Activated B cell treated with CpG ODN at 0.5 μM for 24 hours (primary cell): ENCODE measurements at places on chromosomes 6 and 20.

DNA sequence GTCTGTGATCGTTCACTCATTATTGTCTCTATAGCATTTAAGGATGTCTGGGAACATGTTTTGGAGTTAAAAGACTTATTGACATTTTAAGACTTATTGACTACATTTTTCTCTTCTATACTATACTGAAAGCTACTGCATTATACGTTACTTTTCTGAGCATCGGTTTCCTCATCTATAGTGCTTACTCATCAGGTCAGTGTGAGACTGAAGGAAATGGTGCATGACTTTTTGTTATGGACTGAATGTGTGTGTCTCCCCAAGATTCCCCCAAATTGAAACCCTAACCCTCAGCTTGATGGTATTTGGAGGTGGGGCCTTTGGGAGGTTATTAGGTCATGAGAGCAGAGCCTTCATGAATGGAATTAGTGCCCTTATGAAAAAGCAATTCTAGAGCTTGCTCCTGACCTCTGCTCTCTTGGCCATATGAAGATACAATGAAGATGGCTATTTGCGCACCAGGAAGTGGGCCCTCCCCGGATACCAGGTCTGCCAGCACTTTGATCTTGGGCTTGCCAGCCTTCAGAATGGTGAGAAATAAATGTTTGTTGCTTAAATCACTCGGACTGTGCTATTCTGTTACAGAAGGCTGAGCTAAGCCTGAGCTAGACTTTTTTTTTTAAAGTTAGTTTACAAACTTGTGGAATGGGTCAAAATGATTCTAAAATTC, 243.7 kb upstream of the RREB1 start:
- no peak for DNase-seq

- no peak for DNase-seq
Observed at GRCh38 chr6:138486249-138487101, 12.8 kb downstream of the NHSL1 start.

DNA sequence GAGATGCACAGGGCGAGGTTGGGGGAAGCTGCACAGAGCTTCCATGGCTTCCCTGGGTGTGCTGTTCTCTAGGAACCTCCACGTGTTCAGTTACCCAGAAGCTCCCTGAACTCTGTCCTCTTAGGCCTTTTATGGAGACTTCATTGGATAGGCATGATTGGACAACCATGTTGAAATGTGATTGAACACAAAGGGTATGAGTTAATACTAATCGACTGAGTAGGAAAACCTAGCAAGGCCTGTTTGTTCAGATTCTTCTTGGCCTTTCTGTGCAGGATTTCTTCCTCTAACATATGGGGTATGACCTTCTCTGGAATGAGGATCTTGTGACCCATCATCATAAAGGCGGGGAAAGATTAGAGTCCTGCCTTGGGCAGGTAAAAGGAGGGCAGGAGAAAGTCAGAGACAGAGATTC, 70.7 kb upstream of the SMIM29 start:
- no peak for DNase-seq

DNA sequence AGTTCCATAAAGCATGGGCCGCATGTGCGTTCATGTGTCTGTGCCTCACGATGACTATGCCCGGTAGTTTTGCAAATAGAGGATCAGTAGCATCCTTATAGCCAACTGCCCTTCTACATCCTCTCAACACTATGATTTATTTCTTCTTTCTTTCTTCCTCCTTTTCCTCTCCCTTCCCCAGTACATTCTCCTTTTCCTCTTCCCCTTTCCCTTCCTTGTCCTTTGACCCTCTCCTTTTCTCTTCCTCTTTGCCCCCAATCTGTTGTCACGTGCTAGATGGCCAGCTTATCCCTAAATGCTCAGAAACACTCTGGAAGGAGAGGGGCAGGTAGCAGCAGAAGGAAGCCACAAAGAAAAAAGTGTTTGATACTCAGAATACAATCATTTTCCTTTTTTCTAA, 20.2 kb upstream of the ADGRF1 start:
- DNase-seq, result no peak

- DNase-seq, result no peak
Observed at GRCh38 chr6:85469276-85470022, 19.6 kb downstream of the NT5E start.

- DNase-seq, result no peak
Observed at GRCh38 chr20:57287007-57287880, 20.8 kb upstream of the BMP7 start.

DNA sequence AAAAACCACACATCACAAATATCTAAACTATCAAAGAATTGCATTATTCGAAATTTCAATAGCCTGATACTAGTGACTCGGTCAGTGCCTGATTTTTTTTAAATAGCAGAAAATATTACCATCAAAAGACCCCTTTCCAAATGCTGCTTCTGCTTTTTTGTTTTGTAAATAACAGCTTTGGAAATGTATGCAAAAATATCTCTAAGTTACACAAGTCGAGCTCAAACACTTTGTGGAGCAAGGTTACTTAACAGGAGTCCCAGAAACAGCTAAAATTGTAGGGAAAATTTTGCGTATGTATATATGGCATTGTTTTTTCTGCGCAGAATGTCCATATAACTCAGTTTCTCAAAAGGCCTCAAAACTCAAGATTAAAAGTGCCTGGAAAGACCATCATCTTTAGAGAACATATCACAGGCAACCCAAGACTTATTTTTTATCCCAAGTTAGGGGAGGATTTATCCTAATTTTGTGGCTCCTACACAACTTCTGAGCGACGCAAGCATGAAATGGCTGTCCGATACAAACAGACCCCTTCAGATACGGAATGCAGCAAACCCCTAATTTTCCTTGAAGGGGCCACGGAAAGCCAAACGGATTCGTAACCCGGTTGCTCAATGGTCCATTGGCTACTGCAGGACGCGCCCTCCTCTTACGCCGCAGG, 1.3 kb downstream of the CEP85L start:
- DNase-seq, result no peak

DNA sequence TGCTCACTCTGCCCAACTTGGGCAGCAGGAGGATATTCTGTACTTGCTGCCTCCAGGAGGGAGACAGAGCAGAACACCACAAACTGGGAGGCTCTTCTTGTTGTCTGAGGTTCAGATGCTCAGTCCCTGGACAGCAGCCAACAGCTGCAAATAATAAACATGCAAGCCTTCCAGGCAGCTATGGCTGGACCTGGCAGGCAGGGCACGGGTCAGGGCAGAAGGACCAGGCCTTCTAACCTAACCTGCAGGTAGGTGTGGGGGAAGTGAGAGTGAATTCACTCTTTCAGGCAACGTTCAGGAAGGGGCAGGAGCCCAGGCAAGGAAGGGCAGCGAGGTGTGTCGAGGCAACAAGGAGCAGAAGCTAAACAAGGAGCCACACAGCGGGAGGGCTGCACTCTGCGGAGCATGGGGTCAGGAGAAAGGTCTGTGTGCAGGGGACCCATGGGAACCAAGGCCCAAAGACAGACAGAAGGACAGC, 31.5 kb downstream of the NINL start:
- DNase-seq, result no peak

DNA sequence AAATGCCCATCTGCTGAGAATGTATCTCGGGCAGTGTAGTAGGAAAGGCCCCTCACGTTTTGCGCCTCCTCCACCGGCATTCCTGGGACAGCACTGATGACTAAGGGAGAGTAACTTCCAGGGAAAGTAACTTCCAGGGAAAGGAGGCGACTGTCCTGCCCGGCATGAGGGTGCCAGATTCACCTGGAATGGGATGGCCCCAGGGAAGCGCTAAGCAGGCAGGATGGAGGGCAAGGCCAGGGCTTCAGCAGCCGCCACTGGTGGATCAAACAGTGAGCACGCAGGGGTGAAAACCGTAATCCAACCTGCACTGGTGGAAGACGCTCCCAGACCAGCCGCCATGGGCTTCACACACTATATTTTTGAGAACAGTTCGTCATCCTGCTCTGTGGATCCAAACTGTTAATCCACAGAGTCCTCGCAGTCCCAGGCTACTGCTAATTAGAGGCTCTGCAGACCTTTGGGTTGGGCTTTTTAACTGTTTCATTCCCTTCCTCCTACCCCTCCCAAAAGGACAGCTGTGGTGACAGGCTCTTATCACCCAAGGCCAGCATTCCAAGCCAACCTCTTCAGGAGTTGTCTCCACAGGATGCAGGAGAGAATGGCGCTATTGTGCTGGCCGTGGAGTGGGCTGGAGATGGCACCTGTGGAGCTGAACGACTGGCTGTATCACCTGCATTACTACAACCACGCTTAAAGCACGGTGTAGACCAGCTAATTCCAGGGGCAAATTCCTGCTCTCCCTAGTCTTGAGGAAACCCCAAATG, 178.9 kb downstream of the DLL1 start:
- DNase-seq, result no peak

- DNase-seq, result no peak
Observed at GRCh38 chr6:66993272-66993671, 1286.2 kb upstream of the EYS start.

- DNase-seq, result no peak
Observed at GRCh38 chr20:16279320-16279719, 293.9 kb downstream of the KIF16B start.

DNA sequence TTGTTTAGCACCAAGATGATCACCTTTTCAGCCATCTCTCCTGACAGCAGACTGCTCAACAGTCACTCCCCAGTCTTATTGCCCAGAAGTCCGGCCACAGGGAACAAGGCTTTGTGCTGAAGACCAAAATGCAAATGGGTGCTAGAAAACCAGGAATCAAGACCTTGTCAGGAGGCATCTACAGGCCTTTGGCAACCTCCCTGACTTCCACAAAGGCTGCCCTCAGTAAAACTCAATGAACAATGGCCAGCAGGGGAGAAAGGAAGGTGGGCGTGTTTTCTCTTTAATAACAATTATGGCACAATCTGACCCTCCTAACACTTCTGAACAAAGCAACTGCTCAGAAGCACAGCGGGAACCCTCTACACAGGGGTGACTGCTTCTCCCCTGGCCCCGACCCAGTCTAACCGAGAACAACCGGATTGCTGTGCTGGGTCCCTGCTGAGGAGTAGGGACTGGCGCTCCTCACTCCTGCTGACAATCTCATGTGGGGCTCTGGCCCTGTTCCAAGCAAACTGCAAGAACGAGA, 41.6 kb downstream of the PLCG1 start:
- no peak for DNase-seq

DNA sequence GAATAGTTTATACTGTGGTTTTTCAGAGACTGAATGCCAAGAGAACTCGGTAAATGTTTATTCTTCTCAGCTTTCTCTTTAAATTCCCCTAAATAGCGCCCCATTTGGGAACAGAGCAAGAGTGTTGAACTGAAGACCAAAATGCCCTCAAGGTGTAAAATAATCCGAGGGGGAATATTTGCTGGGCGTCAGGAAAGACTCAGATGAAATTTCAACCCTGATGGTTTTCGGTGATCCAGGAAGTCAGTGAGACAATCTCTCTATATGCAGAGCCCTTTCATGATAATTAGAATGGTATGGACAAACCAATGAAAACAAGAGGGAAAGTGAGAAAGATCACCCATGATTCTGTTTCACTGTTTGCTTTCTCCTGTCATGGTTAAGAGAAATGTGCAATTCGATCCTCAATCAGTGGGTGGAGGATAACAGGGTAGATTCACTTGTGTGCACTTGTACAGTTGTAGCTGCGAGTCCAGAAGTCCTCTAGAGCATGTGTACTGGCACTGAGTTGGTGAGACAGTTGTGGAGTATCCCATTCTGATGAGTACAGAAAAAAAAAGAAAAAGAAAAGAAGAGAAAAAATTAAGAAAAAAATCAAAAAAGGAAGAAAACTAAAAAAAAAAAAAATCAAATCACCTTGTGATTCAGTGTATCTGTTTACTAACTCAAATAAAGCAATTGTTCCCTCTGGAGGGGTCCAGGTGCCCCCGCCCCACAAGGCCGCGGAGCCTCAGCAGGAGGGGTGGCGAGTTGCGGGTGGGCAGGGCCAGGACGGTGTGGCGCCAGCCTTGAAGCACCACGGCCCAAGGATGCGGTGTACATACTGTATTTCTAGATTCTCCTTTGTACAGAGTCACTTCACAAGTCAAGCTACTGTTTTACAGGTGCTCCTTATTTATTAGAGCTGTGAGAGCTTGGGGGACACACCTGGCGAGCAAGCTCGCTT, 164.9 kb downstream of the SCML4 start:
- no peak for DNase-seq

GRCh38 chr6:45421709-45422502, 44.2 kb upstream of the SUPT3H start:
- peak; percentile 50 for DNase-seq
